DMS 273 treated with DMSO at 0.1 percent for 48 hours (cell line): ENCODE measurements at places on chromosomes 5 and 9.

- DNase-seq = no peak
These were observed 65.6 kb downstream of the IL6ST start for GRCh38 chr5:55929020-55929799.

DNA sequence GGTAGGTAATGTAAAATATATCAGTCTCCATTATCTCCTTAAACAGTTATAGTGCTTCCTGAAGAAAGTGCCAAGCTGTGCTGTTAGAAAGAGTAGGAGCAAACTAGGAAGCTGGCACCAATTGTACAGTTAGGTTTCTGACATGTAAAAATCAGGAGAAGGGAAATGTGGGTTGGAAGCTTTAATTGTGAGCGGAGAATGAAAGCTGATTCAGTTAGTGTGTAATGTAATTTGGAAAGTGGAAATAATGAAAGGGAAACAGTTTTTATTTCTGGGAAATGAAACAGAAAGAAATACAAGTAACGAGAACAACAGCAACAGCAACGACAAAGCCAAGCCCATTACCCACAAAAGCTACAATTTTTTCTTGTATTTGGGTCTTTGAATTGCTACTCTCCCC lies 48.8 kb upstream of the JAK2 start:
- no peak for DNase-seq

DNA sequence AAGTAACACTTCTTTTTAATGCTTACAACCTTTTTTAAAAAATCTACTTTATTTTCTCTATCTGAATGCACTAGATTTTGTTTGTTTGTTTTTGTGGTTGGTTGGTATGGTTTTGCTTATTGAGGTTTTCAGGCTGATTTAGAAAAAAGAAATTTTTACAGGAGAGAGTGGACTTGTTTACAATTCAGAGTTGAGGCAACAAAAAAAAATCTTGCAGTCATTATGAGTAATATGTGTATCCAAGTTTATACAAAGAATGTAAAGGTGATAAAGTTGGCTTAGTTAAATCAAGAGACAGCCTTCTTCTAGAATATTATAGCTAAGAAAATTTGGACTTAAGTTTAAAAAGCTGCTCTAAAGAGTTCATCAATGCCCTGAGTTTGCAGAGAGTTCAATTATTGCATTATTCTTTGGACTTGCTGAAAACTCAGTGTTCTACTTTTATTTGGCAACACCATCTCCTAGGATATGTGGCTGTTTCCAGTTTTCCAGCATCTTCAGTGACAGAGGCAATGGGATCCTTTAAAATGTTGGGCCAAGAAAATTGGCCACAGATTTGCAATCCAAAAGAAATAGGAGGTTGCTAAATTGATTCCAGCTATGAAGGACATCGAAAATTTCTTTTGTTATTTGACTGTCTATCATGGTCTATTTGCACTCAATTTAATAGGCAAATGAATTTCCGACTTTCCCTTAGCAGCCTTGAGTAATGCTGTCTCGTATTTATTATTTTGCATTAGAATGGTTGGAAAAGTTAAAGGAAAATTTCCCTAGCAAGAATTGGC lies 10.7 kb downstream of the STK32A start:
- DNase-seq = no peak

- no peak for DNase-seq
These were observed 4.7 kb upstream of the RXRA start for GRCh38 chr9:134321531-134321930.

DNA sequence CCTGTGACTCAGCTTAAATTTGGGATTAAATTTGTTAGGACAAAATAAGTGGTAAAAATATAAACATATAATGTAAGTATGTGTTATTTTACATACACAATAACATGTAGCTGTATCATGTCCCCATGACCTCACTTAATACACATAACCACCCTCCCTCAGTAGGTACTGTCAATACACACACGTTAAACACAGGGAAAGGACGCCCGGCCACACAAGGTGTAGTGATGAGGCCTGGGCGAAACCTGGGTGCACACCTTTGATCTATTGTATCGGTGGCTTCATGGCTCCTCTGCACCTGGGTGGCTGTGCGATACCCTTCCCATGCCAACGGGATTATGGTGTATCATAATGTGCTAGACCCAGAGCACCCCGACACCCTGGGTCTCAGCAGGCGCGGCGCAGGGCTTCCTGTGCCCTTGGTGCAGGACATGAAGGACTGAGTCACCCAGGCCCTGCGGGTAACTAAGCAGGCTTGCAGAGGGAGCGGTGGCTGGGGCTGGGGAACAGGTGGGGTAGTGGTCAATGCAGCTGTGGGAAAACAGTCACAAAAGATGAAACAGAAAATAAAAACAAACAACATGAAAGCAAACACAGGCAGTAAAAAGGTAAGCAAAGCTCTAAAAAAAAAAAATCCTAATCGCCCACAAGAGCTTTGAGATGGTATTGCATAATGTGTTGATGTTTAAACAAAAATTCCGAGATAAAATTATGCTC lies 127.5 kb upstream of the RETREG1 start:
- DNase-seq = no peak

DNA sequence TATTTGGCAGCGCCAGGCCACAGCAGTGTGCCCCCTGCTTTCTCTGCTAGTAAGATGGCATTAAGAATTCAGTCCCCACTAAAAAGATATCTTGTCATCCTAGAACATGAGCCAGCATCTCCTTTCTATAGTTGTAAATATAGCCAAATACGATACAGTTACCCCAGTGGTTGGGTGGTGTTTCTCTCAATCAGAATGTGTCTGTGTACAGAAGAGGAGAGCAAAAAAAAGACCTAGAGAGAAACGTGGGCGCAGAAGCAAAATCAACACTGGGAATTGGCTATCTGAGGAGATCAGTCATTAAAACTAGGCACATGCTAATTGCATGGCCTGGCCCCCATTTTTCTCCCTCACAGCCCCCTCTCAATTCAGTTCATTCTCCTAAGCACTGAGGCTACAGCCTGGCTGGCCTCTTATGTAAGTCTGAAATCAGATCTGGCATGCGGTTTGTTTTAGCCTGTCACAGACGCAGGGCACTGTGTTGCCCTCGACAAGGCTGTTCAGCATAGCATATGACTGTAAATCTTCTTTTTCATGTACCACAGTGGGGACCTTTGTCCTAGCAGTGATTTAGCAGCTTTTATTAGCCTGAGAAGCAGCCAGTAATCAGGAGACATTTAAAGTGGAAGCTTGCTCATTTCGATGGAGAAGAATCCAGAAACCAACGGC lies 57.8 kb downstream of the RORB start:
- DNase-seq = no peak

GRCh38 chr9:108544866-108545265 lies 310.9 kb downstream of the ACTL7B start:
- DNase-seq = no peak

DNA sequence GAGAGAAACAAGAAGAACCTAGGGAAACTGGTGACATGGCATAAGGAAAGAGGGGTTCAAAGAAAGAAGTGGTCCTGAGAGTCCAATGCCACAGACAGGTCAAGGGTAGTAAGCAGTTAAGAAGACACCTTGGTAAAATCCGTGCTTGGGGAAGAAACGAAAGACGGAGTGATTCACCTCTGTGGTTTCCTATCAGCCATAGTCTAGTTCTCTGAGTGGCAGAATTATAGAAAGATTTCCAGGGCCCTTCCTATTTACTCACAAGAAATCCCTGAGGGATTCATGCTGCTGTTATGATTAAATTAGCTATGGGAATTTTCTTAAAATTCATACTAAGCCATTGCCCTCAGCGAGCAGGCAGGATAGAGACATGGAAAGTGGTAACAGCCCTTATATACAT lies 31.7 kb downstream of the IL33 start:
- no peak for DNase-seq

DNA sequence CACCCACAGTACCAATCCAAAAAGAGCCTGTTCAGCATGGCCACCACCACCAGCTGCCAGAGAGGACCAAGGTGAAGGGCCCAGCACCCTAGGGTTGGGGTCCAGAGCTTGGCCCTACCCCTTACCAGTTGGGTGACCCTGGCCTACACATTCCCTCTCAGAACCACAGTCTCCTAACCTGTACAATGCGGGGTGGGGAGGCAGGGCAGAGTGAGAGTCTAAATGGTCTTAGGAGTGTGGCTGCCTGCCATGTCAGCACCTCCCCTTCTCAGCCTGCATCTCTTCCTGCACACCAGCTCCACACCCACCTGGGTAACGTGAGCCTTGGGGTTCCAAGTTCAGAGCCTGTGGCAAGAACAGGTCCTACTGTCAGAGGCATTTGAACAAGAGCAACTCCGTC lies 92.2 kb downstream of the C5orf15 start:
- DNase-seq = no peak

DNA sequence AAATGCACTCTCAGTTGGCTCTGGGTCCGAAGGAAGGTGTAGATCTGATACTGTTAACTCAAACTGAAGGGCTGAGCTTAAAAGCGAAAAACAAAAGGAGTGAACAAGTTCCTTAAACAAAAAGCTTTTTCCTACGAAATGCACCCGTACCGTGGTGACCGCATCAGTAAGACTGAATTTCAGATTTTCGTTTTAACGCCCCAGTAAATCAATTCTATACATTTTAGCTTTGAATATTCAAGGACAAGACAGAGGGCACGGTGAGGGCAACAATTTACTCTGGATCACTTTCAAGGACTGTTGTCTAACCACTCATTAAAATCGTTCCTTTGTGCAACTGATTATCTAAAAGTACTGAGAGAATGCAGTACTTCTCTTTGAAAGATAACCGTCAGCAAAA lies 1.9 kb downstream of the HOMER1 start:
- DNase-seq = no peak

GRCh38 chr5:58793888-58794657 lies 211.2 kb downstream of the RAB3C start:
- DNase-seq = no peak

DNA sequence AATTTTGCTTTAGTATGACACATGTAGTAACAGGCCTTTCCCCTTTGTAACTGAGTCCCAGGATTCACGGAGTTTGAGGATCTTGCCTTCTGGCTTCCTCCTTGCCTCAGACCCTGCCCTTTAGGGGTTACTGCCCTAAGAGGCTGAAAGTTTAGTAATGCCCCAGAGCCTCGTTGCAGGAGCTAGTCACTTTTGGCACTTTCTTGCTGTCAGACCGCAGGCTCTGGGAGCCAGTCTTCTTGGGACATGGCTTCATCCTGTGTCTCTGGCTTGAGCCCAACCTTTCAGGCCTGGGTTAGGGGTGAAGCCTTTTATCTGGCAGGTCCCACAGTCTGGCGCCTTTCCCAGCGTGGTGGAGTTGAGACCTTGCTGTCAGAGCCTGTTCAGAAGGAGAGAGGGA lies 185.6 kb upstream of the DMRT1 start:
- DNase-seq = no peak

GRCh38 chr9:86955561-86955960 lies 8.3 kb upstream of the GAS1 start:
- no peak for DNase-seq

DNA sequence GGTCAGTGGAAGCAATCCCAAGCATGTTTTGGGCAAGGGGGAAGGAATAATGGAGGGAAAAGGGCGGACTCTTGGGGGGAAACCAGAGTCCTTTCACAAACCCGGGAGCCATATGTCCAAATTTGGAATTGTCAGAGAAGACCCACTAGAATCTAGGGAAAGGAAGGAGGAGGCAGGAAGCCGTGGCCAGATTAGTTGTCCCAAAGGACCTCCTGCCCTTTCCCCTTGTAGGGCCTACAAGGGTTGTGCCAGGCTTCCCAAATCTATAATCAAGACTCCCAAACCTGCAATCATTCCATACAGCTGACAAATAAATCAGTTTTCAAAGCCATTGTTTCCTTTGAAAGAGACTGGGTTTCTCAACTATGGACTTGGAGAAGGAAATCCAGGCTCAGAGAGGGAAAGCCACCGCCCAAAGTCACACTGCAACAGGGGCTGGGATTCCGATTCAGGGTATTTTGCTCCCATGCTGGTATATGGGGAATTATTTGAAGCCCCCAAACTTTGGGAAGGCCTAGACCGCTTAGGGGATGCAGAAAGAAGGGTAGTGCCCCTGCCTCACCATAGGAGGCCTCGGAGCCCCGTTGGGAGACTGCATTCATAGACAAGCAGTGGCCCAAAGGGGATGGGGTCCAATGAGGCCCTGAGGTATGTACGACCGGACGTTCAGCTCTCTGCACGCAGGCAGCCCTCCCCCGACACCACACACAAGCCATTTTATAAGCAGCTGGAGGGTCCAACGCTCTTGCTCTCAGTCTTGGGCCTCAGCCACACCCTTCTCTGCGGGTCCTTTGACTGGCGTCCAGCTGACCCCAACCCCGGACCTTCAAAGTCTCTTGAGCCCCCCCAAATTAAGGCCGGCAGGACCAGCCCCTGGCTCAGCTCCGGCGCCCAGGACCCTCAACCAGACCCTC lies 815 bp downstream of the ANXA6 start:
- DNase-seq = peak; percentile 48

GRCh38 chr5:135541807-135542502 lies 6.2 kb upstream of the NEUROG1 start:
- no peak for DNase-seq

DNA sequence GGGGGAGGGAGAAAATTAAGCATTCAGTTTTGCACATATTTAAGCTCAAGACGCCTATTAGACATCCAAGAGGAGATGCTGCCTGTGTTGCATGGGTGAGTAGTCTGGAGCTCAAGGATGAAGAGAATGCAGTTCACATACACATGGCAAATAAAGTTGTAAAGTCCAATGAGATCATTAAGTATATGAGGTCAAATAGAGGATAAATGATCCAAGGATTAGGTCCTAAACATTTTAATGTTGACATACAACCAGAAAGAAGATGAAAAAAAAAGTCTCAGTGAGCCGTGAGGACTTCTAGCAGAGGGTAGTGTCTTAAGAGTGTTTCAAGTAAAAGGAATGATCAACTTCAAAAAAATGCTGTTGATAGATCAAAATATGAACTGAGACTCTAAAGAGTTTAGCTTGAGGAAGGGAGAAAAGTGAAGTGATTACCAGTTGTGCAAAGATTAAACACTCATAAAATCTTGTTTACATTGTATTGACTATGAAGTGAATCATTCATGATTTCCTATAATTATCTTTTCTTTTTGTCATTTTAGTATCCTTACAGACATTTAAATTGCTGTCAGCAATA lies 251.8 kb downstream of the ZNF608 start:
- DNase-seq = no peak

- DNase-seq = no peak
These were observed 74.9 kb downstream of the GTF3C4 start for GRCh38 chr9:132744881-132745755.

DNA sequence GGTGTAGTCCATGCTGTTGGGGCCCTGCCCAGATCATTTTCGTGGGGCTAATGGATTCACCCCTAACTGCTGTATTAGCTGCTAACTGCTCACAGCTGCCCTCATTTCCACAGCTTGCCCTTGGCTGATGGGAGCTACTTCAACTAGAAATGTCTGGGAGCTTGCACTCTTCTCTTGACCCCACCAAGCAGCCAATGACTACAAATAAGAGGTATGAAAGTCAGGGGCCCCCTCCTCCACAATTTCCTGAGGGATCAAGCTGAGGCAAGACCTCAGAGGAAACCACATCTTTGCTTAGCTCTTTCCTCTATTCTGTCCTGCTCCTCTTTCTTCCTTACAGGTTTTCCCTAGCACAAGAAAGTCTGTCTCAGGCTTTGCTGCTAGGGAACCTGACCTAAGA lies 397.5 kb downstream of the MLLT3 start:
- no peak for DNase-seq

- no peak for DNase-seq
These were observed 188.2 kb downstream of the CRB2 start for GRCh38 chr9:123544007-123544827.

GRCh38 chr5:4758550-4758949 lies 381.6 kb upstream of the ADAMTS16 start:
- no peak for DNase-seq

- DNase-seq = no peak
These were observed 21.9 kb downstream of the TTC1 start for GRCh38 chr5:160030631-160031377.

- DNase-seq = no peak
These were observed 298.6 kb upstream of the SLC24A2 start for GRCh38 chr9:20087481-20087880.

- DNase-seq = no peak
These were observed 267.6 kb upstream of the TNC start for GRCh38 chr9:115385383-115386122.
